CD4-positive, alpha-beta T cell treated with Interleukin-21 for 1 hour (primary cell): ENCODE measurements at places on chromosomes 2 and 18.

DNA sequence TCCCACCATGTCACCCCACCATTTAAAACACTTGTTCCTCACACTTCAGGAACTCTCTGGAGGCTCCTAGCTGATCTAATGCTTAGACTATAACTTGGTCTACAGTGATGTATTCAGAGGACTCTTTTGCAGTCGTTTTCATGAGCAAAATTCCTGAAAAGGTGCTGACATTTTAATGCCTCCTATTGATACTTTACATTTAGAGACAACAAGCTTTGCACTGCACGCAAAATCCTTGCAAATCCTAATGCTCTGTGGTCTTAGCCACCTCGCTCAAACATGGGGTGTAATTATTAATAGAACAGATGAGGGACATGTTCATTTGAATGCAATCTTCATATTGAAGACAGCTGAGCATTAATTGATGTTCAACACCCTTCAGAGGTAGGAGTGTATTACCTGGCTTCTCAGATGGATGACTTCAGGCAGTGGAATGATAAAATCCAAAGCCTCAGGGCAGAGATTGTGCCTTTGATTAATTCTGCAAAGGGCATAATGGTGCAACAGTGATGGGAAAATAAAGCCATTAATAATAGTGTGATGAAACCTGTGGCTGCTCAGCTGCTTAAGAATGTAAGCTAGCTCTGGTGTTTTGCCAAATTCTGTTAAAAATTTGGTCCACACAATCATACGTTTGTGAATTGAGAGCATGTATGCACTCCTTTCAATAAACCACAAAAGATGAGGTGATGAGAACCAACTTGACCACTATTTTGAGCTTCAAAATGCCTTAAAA, 5.4 kb downstream of the CTAGE1 start:
- no peak for DNase-seq

DNA sequence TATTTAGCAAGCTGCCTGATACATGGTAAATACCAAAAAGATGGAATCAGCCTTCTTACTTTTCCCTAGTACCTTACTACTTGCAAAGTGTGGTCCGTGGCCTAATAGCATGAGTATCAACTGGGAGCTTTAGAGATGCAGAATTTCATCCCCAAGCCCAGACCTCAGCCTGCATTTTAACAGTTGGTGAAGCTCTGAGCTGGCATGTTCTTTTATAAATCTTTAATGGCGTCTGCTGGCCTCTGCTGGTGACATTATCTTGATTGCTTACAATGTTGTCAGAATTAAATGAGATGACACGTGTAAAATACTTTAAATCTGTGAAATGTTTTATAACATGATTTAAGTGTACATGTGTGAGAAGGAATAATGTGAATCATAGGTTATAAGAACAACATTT, 115.1 kb upstream of the NOSTRIN start:
- DNase-seq, result peak; percentile 13

DNA sequence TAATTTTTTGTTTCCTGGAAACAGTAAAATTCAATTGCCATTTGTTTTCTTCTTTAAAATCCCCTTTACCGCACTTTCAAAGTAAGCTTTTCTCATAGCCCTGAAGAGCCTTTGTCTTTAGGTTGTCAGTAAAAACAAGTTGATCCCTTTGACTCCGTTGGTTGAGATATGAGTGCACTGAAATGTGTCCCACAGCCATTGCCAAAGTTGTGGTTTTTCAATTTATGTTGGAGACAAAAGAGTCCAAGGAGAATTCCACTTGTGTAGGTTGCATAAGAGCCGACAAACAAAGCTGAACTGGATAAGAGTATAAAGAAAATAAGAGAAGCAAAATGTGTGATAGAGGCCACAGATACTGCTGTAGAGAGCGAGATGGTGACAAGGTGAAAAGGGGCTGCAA, 26.1 kb upstream of the HNMT start:
- no peak for DNase-seq

GRCh38 chr2:231820786-231821303, 34.6 kb downstream of the COPS7B start:
- no peak for DNase-seq

DNA sequence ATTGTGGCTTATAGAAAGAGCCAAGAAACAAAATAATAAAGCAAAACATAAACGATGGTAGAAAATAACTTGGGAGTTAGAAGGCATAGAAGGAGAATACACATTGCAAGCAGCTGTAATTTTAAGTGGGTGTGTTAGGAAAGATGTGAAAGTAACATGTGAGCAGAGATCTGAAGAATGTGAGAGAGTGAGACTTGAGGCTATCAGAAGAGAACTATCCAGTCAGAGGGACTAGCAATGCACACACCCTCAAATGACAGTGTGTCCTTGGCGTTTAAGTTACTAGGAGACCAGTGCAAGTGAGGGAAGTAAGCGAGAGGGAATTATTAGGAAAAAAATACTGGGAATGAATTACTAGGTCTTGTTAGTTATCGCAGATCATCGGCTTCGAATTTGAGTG, 304.9 kb downstream of the DSEL start:
- no peak for DNase-seq

GRCh38 chr2:70078384-70078783, 8.9 kb upstream of the PCBP1 start:
- DNase-seq, result no peak

GRCh38 chr2:98479959-98480524, 35.4 kb downstream of the INPP4A start:
- no peak for DNase-seq

DNA sequence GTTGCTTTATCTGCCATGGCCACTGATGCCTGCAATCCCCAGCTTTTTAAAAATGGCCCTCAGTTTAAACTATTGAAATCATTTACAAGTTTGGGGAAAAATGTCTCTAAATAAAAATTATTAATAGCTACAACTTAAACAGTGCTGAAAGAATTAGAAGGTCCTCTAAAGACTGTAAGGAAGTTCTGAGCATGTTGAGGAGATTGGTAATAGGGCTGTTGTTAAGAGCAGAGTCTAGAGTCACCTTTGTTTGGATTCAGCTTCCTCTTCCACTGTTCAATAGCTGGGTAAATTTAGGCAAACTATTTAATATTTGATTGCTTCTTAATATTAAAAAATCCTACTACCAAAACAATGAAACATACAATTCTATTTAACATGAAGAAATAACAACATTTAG, 1127.1 kb upstream of the DDX18 start:
- DNase-seq, result no peak
